ENCODE measurements at places on chromosomes 13 and 19. TPM values are rescaled to one million over a fixed set of nuclear protein-coding genes. Genes with fewer than 3 reads are reported as not detected.

The CLDND2 gene
- total RNA-seq, result not detected

GRCh38 chr19:39516270-39516669 lies 1.3 kb downstream of the SELENOV start:
- peaks cover 41% of the 10 kb centered on the region for H3K27me3 ChIP-seq
- DNase-seq, result peak; percentile 17
- peak overlapping the region; percentile 6 for H3K4me3 ChIP-seq
- peaks cover 14% of the 10 kb centered on the region for H3K4me1 ChIP-seq

The DAND5 gene
- total RNA-seq, result 0.57 TPM

DNA sequence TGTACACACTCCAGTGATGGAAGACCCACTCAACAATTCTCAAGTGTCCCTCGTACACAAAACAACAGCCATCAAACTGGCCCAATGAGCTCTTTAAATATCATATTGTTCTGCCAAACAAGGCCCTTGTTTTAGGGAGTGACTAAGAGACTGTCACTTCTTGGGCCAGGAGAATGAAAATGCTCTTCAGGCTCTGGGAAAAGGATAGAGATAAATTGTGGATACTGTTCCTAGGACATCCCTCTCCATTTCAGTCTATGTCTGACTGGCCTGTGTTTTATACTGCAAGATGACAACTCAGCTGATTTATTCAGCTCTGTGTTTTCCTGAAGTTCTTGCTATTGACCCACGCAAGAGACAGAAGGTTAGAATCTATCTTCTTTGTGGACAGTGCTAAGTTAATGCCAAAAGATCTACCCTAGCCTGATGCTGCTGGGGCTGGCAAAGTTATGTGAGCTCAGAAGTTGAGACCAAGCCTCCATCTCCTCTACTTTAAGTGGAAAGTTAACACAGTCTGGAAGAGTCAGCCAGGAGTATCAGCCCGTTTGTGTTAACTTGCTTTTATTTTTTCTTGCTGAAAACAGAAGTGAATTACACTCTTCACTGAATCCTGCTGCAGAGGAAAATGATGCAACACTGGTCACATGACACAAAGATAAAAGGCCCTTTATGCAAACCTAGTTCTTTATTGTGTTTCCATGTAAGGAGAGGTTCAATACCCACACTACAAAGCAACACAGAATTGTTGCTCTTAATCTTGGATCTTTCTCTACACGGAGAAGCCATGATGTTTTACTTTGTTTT lies 14.6 kb downstream of the FRY start:
- DNase-seq, result no peak
- peaks cover 25% of the 10 kb centered on the region for H3K4me1 ChIP-seq
- no peak overlapping the region for H3K4me3 ChIP-seq

- peaks cover 50% of the 10 kb centered on the region for H3K27me3 ChIP-seq
- DNase-seq, result no peak
These were observed at the start of gene MTUS2 for GRCh38 chr13:28820099-28821051. Gene MTUS2 (plus strand): TSS chr13:28820339.

DNA sequence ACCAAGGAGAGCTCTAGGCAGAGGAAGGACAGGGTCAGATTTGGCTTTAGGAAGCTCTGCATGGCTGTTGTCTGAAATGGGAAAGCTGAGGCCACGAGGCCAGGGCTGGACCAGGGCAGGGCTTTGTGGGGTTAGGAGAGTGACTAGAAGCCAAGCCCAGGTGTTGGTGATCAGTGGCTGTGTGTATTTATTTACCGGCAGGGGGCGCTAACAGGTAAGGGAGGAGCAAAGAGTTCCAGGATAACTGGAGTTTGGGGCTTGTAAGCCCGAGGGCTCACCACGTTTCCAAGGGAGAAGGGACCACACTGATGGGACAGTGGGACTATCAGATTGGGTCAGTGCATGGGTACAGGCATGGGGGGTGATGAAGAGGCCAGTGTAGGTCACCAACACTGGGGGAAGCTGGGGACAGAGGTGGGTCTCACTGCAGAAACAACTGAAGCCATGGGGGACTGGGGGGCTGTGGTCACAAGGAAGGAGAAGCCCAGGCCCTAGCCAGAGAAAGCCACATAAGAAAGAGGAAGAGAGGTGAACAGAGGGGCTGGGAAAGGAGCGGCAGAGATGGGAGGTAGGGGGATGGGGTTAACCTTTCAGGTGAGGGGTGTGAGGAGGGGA lies 3.9 kb downstream of the TMEM147 start:
- H3K27me3 ChIP-seq, result no peaks in the 10 kb centered on the region
- peaks cover 19% of the 10 kb centered on the region for H3K4me1 ChIP-seq
- no peak for DNase-seq
- H3K4me3 ChIP-seq, result no peak overlapping the region
- no peak overlapping the region for H3K27ac ChIP-seq

DNA sequence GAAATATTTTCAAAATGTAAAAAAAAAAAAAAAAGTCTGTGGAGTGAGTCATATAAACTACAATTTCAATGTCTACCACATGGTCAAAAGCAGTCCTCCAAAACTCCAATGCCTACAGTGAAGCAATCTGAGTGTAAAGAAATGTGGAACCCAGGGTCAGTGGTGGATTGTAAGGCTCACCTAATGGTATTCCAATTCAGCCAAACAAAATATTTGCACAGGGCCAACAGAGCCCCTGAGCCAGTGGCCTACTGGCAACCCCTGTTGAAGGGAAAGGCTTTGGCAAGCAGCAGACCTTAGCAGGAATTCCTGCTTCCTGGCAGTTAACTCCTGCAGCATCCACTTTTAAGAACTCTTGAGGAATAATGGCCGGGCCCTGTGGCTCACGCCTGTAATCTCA lies 3.4 kb downstream of the DNMT1 start:
- H3K36me3 ChIP-seq, result no peaks in the 10 kb centered on the region
- no peaks in the 10 kb centered on the region for H3K27me3 ChIP-seq
- peaks cover 25% of the 10 kb centered on the region for H3K4me1 ChIP-seq
- H3K27ac ChIP-seq, result no peak overlapping the region

The CNOT3 gene
- total RNA-seq, result 33.7 TPM

DNA sequence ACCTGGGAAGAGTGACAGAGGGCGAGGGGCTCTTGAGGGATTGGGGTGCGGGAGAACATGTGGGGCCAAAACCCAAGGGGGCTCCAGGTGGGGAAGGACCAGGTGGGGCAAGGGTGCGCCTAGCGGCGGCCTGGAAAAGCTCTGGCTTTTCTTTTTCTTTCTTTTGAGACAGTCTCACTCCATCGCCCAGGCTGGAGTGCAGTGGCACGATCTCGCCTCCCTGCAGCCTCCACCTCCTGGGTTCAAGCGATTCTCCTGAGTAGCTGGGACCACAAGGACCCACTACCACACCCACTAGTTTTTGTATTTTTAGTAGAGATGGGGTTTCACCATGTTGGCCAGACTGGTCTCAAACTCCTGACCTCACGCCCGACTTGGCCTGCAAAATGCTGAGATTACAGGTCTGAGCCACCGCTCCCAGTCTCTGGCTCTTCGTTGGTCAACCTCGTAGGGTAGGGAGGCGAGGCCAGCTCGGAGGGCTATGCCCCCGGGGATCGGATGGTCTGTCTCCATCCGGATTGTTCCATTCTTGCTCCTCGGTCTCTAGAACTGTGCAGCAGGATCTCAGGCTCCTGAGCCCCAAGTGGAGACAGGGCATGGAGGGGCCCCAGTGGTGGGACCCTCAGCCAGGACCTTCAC lies 3.7 kb downstream of the GADD45B start:
- H3K4me3 ChIP-seq, result peak overlapping the region; percentile 95
- H3K4me1 ChIP-seq, result peaks cover 7% of the 10 kb centered on the region
- peaks cover 25% of the 10 kb centered on the region for H3K36me3 ChIP-seq
- no peaks in the 10 kb centered on the region for H3K27me3 ChIP-seq
- H3K27ac ChIP-seq, result peak overlapping the region; percentile 85

- H3K36me3 ChIP-seq, result no peaks in the 10 kb centered on the region
- peaks cover 9% of the 10 kb centered on the region for H3K4me1 ChIP-seq
These were observed 1832.8 kb upstream of the MIR17HG start for GRCh38 chr13:89514534-89515312.

GRCh38 chr19:7605490-7606222 lies 10.0 kb downstream of the CAMSAP3 start:
- DNase-seq, result no peak
- H3K36me3 ChIP-seq, result no peaks in the 10 kb centered on the region
- no peak overlapping the region for H3K4me3 ChIP-seq
- H3K27me3 ChIP-seq, result peaks cover 14% of the 10 kb centered on the region

DNA sequence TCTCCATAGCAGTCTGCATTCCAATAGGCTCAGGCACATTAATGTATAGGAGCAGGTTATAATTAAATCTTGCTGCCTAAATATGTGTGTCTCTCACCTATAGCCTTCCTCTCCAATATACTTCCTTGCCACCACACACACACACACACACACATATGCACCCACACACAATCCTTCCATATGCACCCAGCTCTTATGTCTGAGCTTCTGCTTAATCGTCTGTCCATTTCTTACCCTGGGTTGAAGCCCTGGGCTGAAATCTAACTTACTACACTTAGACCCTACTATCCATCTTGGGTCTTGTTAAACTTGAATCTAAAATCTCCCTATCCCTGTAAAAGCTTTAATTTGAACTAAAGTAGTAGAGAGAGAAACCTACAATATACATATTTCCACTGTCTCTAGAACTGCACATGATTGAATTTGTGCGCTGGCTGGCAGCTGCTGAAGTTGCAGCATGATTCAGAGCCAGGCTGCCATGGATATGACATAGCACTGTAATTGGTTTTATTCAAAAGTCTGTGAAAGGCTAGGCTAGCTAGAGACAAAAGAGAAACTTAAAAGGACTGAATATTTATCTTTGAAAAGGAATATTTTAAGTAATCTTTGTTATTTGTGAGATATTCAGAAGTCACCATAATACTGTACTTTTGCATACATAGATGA lies 25.7 kb upstream of the FREM2 start:
- H3K27me3 ChIP-seq, result peaks cover 3% of the 10 kb centered on the region
- H3K36me3 ChIP-seq, result no peaks in the 10 kb centered on the region
- H3K4me3 ChIP-seq, result no peak overlapping the region

- H3K36me3 ChIP-seq, result peaks cover 21% of the 10 kb centered on the region
- no peak for DNase-seq
- peaks cover 83% of the 10 kb centered on the region for H3K4me1 ChIP-seq
- peak overlapping the region; percentile 59 for H3K4me3 ChIP-seq
These were observed 4.6 kb downstream of the AXL start for GRCh38 chr19:41223431-41224234.

DNA sequence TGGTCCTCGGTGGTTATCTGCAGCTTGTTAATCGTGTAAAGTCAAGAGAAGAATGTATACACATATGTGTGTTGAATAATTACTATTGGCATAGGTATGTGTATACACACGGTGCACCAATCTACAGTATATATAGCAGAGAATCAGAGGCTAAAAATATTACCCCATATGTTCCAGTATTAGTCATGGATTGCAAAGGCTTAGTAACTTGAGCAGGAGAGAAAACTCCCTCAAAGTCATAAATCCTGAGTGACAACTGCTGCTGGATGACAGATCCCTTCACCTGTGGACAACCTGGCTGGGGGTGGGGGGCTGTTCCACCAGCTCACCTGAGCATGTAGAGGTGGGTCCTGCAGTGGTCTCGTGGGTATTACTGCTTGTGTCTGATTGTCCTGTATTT lies 185.0 kb downstream of the ZNF536 start:
- no peaks in the 10 kb centered on the region for H3K27me3 ChIP-seq
- DNase-seq, result no peak
- no peak overlapping the region for H3K27ac ChIP-seq
- no peak overlapping the region for H3K4me3 ChIP-seq
- no peaks in the 10 kb centered on the region for H3K4me1 ChIP-seq

DNA sequence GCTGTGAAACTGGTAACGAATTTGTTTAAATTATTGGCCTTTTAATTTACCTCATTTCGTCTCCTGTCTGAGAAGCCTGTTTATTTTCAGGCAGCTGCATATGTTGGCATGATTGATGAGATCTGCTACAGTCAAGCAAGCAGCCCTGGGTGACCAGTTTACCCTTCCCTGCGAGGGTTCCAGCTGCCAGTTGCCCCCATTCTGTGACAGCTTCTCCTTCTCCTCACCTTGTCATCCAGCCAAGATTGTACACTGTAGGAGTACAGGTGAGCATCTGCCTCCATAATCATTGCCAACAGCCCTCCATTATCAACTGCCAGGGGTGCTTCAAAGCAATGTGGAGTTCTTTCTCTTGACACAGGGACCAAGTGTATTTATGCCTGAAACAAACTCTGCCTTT lies 1979.9 kb upstream of the PRR20A start:
- H3K27ac ChIP-seq, result no peak overlapping the region
- no peak overlapping the region for H3K4me3 ChIP-seq
- no peaks in the 10 kb centered on the region for H3K36me3 ChIP-seq

The NOTCH3 gene
- total RNA-seq, result 78.6 TPM

The SPRED3 gene
- 4.6 TPM for total RNA-seq

DNA sequence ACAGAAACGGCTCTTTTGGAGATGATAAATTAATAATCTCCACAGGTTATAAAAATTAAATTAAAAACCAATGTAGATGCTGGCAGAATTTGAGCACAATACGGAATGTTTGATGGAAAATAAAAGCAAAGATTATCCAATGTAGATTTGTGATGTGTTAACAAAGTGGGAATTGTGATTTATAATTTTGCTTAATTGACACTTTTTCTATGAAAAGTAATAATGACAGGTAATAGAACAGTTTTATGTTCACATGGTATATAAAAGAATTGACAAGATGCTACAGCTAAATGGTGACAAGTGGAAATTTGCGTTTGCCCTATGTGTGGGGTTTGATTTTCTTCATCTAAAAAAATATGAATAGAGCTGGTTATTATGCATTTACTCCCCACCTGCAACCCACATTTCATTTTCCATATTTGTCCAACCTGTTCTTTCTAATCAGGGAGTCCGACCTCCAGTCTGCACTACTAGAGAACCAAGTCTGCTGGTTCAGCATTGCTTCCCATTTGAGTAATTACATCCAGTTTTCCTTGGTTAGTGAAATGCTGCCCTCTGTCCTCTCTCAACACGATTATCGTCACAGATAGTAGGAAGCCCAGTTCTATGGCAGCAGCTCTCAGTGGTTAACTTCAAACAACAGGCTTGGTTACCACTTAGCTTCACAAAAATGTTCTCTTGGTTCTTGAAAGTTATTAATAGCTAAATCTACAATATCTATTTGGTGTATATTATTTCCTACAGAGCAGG lies 61.4 kb upstream of the SLITRK1 start:
- H3K27ac ChIP-seq, result no peak overlapping the region
- H3K4me3 ChIP-seq, result no peak overlapping the region
- no peaks in the 10 kb centered on the region for H3K36me3 ChIP-seq
- DNase-seq, result no peak
